Activated CD8-positive, alpha-beta memory T cell treated with anti-CD3 and anti-CD28 coated beads for 4 hours (primary cell): ENCODE measurements at places on chromosomes 1 and 21.

- DNase-seq = no peak
These were observed 15.9 kb upstream of the ELOA start for GRCh38 chr1:23727362-23727811.

DNA sequence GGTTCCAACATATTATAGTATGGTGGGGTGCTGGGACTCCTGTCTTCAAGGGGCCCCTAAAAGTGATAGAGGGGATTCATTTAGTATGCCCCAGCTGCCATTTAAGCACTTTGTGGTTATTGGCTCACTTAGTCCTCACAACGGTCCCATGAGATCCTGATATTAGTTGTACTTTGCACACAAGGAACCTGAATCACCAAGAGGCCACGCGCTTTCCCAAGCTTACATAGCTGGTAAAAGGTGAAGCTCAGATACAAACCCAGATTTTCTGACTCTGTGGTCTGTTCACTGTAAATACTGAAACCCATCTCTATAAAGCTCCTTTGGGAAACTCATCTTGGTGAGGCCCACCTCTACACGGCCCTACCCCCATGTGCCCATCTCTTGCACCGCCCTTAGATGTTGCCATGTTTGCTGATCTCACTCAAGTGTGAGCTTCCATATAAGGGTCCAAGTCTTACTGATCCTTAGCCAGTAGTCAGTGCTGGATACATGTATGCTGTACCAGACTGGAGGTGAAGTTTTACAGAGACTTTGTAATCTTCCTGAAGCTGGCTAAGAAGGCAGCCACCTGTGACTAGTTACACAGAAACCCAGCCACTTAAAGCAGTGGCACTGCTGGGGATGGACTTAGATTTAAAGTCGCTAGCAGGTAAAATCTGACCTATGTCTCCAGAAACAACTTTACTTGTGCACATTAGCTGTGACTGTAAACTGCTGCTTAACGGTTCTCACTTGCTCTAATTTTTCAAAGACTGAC is 124.4 kb upstream of the HOOK1 start:
- no peak for DNase-seq

GRCh38 chr1:187549540-187549939 is 720.8 kb downstream of the PLA2G4A start:
- DNase-seq = no peak

DNA sequence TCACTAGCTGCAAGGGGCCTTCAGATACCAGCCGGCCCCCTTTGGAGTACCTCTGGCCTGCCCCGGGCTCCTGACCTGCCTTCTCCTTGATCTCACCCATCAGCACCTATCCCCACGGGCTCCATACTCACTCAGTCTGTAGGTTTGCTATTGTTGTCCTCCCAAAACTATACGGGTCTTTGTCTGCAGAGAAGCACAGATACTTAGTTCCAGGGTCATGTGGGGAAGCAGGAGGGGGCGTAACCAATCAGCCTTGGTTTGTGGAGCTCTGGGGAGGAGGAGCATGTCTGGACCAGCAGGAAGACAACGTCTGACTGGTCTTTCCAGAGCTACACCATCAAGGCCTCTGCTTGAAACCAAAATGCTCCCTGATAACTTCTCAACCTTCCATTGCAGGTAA is 15.2 kb downstream of the TMEM63A start:
- DNase-seq = no peak

- DNase-seq = no peak
These were observed 3.2 kb downstream of the TBX15 start for GRCh38 chr1:118984722-118985639.

DNA sequence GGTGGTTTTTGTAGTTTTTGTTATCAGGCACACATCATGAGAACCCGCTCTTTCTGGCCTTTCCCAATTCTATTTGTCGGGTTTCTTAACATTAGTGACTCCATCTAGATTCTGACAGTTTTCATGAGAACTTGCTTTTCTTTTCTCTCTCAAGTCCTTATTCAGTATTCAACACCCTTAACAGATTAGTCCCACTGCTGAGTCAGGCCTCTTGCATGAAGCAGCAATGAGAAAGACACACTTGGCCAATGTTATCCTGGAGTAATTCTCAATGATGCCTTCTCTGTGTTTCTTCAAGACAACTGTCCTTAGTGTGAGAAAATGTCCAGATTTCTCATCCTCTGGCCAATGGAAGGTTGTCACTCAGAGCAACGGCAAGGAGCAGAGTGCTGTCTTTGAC is 11.3 kb downstream of the FMO2 start:
- DNase-seq = no peak

- DNase-seq = no peak
These were observed 56.2 kb upstream of the DPH5 start for GRCh38 chr1:101081496-101082488.

- DNase-seq = no peak
These were observed 157.9 kb upstream of the CTTNBP2NL start for GRCh38 chr1:112237983-112238545.

DNA sequence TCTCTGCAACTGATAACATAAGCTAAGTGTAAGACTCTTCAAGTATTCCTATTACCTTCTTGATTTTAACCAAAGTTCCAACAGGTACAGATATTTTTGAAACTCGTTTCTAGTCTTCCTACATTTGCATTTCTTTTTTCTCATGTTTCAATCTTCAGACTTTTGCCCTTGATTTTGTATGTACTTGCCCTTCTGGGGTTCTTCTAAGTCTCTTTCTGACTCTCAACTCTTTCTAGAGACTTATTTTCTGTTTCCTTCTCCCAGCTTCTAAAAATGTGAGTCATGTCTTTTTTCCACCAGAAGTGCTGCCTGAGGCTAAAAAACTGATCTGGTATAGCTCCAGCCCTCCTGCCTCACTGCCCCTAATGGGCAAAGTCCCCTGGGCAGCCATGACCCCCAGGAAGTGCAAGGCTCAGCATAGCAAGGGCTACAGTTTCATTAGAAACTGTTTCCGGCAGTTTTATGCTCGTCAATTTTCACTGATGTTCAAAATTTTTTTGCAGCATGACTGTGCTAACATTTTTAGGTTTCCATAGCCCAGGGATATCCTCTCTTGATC is 265.9 kb downstream of the SEC16B start:
- no peak for DNase-seq

DNA sequence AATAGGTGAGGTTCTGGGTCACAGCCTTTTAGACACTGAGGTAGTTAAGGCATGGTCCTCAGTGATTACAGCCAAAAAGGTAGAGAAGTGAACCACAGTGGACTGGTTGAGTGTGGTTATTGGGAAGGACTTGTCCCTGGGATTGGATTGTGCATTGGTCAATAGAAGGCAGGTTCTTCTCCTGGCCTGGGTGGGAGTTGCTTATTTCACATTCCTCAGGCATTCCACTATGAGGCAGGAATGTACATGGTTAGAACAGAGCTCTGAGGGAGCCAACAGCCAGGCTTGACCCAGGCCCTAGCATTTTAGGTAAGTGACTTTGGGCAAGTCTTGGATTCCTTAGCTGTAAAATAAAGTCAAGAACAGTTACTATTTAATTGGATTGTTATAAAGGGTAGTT is 97.9 kb upstream of the MARK1 start:
- DNase-seq = no peak

GRCh38 chr1:167955915-167956314 is 19.0 kb upstream of the MPC2 start:
- no peak for DNase-seq

DNA sequence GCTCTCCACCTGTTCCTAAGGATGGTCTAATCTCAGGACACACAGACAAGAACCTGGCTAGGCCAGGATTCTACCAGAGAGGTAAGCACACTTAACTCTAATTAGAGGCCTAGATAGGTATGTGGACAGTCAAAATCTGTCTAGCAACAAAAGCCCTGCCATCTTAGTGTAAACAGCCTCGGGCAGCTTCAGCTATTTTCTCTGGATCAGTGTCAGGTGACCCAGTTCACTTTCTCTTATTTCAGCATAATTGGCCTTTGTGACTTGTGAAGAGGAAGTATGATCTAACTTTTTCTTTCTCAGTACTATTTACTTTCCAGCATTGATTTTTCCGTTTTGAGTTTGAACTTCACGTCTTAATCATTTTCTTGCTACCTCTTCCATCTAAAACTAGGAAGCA is 217.7 kb downstream of the CRB1 start:
- DNase-seq = no peak

DNA sequence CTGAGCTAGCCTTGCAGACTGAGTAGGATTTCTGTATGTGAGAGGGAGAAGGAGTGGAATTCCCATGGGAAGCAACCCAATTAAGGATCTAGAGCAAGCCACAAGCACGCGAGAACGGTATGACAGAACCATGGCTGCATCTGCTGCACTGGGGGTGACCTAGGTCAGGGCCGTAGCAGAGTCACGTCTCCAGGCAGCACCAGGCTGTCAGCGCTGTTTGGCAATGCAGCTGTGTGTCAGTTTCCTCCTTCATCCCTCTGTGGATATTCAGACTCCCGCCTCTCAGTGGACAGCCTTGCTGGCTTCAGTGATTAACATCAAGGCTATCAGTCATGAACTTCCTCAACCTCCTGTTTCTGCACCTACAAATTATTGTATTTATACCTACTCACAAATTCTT is 118.1 kb upstream of the PPP2R5A start:
- DNase-seq = no peak
